ENCODE measurements at places on chromosomes 1 and 21.

DNA sequence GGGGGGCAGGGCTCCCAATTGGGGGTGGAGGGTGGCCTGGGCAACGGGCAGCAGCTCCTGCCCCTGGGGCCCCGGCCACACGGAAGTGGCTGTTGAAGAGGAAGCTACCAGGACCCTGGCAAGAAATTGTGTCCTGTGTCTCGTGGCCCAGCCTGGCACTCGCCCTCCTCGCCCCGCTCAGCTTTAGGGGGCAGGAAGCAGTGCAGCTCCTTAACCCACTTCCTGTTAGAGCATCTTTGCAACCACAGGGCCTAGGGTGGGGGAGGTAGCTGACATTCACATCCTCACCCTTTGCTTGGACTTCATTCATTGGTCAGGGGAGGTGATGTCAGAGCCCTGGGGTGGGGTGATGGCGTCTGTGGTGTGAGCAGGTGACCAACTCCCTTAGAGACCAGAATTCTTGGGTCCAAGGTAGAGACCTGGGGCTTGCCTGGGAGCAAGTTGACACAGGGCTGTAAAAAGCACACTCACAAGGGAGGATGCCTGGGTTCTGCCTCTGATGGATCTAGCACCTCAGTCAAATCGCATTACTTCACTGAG lies at the start of gene ARHGAP30:
Gene ARHGAP30, minus strand, starts transcription at position 161 of the 540 bp plus-strand sequence. CDS start 267 bp downstream, outside the sequence.
- DNase-seq: peak; percentile 78

- DNase-seq: no peak
Measured at GRCh38 chr1:64537942-64538341, 68.0 kb downstream of the CACHD1 start.

GRCh38 chr1:24963099-24963872 lies 33.2 kb upstream of the RUNX3 start:
- DNase-seq: no peak

- no peak for DNase-seq
Measured at GRCh38 chr1:25190260-25190659, 42.0 kb downstream of the SYF2 start.

DNA sequence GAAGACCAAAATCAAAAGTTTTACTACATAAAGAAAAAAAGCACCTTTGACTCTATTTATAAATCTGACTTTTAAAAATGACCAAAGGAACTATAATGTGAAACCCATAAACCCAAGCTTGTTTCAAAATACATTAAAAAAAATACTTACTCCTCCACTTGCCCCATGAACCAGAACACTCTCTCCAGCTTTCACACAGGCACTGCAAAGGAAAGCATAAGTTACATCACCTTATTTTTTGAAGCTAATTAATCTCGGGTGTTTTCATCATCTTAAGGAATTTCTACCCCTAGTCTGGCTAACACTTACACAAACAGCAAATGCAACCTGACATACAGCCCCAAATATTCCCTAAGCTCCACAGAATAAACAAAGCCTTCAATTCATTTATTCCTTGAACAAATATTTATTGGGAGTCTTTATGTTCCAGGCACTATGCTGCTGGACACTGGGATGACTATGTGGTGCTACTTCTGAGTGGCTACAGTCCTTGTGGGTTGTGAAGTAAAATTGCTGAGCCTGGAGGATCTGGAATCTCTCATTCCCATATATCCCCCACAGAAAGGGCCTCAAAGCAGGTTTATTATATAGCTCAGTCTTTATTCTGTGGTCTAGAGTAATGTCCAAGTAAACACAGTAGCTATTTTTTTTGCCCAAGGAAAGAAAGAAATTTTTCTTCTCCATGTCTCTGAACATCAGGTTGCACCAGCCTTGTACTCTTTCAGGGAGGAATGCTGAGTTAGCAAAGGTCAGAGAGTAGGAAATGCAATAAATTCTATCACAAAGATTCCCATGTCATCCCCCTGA lies 18.2 kb downstream of the CRYZ start:
- no peak for DNase-seq

DNA sequence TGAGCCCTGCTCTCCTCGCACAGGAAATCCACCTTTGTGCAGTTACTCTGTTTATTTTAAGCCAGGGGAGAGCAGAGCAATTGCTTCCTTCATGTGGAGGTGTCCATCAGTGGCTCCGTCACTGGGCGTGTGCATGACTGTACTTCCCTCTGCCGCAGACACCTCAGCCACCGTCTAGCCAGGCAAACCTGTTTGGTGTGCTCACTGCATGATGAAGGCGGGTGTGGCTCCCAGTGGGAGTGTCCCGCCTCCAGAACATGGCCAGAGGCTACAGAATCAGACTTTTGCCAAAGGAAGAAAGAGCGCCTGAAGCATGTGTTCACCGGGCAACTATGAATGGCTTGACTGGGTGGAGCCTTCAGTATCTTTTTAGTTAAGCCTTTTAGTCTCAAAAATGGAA lies 26.1 kb upstream of the LAMC2 start:
- DNase-seq: no peak

DNA sequence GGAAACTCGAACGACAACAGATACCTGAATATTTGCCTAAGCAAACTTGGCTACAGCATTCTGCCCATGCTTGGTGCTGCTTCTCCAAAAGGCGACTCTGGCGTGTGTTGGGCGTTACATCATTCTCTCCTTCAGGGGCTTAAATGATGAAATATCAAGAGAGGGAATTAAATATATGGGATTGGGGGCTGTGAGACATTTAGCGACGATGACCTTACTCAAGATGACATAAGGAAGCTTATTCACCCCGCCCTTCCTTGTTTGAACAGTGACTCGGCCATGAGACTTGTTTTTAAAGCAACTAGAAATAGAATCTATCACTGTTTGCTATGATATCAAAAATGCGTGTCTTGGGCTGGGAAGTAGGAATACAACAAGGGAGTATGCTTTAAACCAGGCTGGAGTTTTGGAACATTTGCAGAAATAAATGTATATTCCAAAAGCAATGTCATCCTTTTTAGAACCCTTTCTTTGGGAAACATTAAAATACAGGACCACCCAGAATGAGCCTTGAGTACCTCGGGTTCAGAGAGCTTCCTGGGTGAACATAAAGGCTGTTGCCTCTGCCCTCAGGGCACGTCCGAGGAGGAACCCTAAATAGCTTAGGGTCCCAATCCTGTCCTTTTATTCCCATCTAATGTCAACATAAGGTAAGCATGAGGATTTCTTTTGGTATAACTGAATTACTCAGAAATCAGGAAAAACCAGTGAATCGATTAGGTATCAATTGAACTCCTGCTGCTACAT lies 123.3 kb upstream of the SLC45A1 start:
- no peak for DNase-seq

DNA sequence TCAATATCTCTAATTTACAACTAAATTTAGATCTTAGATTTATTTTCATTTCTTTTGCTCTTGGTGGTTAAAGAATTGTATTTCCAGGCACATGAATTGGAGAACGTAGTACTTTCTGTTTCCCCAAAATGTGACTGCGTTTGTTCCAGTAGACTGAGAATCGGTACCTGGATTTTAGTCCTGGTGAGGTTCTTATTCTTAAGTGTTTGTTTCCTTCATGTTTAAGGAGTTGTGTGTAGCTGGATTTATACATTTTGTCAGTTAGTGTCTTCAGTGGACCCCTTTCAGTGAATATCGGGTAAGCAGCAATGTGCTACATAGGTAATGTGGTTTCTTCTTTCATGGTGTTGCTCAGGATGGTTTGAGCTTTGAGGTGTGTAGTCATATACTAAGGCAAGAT lies 6.8 kb downstream of the MIER1 start:
- no peak for DNase-seq

DNA sequence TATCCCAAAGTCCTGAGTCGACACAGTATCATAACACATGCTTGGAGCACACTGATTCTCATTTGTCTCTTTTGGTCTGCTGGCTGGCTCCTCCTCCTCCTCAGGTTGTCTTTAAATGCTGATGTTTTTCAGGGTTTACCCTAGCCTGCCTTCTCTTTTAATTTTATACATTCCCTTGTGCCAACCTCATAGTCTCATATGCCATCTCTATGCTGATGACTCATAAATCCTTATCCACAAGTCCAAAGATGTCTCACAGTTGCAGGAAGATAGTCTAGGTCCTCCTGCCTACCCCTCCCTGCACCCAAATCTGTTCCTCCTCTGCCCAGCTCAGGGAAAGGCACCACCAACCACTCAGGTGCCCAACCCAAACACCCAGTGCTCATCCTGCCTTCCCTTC lies 108.3 kb downstream of the SIPA1L2 start:
- DNase-seq: no peak

- DNase-seq: no peak
Measured at GRCh38 chr1:19325368-19325957, 13.3 kb downstream of the SLC66A1 start.

All from stimulated activated CD8-positive, alpha-beta memory T cell treated with anti-CD3 and anti-CD28 coated beads, Interleukin-4, amount 100 ng/mL, for 4 hours (primary cell).